ENCODE measurements at places on chromosomes 13 and 19. TPM values are rescaled to one million over a fixed set of nuclear protein-coding genes. Genes with fewer than 3 reads are reported as not detected.

The ZNF100 gene
- 5.6 TPM for total RNA-seq

The NLRP4 gene
- not detected for total RNA-seq

The ACER1 gene
- total RNA-seq, result not detected

The GNA15 gene
- 3.4 TPM for total RNA-seq

The URAD gene
- total RNA-seq, result not detected

The SPACA6 gene
- total RNA-seq, result 3.9 TPM

The GDF15 gene
- 113 TPM for total RNA-seq

The ZNF579 gene
- total RNA-seq, result 7.2 TPM

The CCDC61 gene
- 11.8 TPM for total RNA-seq

The EBI3 gene
- 0.39 TPM for total RNA-seq

The C1QTNF9B gene
- total RNA-seq, result not detected

The ZNF627 gene
- 16.5 TPM for total RNA-seq

The EPSTI1 gene
- total RNA-seq, result 11.4 TPM

The OCEL1 gene
- total RNA-seq, result 28.4 TPM

The MUC16 gene
- total RNA-seq, result under 0.01 TPM

The ARRDC5 gene
- not detected for total RNA-seq

The TMEM86B gene
- total RNA-seq, result 1.8 TPM

The POMP gene
- total RNA-seq, result 160 TPM

The GIPR gene
- not detected for total RNA-seq

The SLC10A2 gene
- not detected for total RNA-seq

The ZNF460 gene
- 29.3 TPM for total RNA-seq

The NLRP11 gene
- total RNA-seq, result not detected

The CATSPERD gene
- not detected for total RNA-seq

The YJEFN3 gene
- 0.26 TPM for total RNA-seq

The SOX1 gene
- total RNA-seq, result not detected

The ZFP30 gene
- 7.4 TPM for total RNA-seq

The CLPTM1 gene
- 88.1 TPM for total RNA-seq

The LRRC63 gene
- total RNA-seq, result not detected

The ADGRE1 gene
- total RNA-seq, result not detected

The PSG11 gene
- total RNA-seq, result not detected

The LRFN3 gene
- 13.9 TPM for total RNA-seq

The SEMA6B gene
- 7.7 TPM for total RNA-seq

The C2CD4C gene
- 0.13 TPM for total RNA-seq

The ZNF570 gene
- total RNA-seq, result 4.1 TPM

The KRTDAP gene
- total RNA-seq, result not detected

The LENG9 gene
- 6.3 TPM for total RNA-seq

The ZNF99 gene
- not detected for total RNA-seq

The FGF22 gene
- total RNA-seq, result not detected

The OR10H1 gene
- total RNA-seq, result not detected

The POU2F2 gene
- total RNA-seq, result 5.0 TPM

The ANKRD27 gene
- total RNA-seq, result 20.7 TPM

The LMTK3 gene
- 0.26 TPM for total RNA-seq

The FXYD7 gene
- not detected for total RNA-seq

The CGB8 gene
- not detected for total RNA-seq

The ZBTB7A gene
- total RNA-seq, result 35.6 TPM

The SPRED3 gene
- 2.6 TPM for total RNA-seq

The C13orf42 gene
- not detected for total RNA-seq

The TRAPPC2B gene
- total RNA-seq, result 18.5 TPM

The ELSPBP1 gene
- total RNA-seq, result not detected

The NCAN gene
- total RNA-seq, result 0.08 TPM

The LILRB2 gene
- not detected for total RNA-seq

The THSD8 gene
- not detected for total RNA-seq

The ZNF540 gene
- 0.40 TPM for total RNA-seq

The SIGLEC12 gene
- total RNA-seq, result not detected

Data from epithelial cell of alveolus of lung (primary cell).